ENCODE measurements at places on chromosomes 5 and 9.

DNA sequence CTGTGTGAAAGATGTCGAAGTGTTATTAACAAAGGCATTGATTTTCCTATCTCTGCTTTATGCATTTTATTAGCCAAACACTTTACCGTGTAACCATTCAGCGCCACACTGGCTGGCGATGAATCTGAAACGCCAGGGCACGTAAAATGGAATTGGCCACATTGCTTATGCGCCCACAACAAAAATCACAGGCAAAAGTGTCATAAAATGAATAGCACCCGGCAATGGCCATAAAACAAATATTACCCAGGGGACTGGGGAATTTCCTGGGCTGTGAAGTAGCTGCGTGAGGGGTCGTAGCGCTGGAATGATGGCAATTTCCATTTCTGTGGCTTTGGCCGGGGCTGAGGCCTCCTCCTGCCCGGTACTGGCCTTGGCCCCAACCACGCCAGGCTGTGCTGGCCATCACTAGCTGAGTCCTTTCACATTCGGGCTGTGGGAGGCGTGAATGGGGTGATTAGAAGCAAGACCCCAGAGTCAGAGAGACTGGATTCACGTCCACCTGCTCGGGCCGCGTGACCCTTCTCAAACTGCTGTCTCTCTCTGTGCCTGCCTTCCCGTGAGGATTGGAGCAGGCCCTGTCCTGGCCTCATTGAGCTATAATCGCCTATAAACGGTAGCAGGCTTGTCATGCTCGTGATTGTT, 254.5 kb downstream of the PBX3 start:
- DNase-seq, result no peak

DNA sequence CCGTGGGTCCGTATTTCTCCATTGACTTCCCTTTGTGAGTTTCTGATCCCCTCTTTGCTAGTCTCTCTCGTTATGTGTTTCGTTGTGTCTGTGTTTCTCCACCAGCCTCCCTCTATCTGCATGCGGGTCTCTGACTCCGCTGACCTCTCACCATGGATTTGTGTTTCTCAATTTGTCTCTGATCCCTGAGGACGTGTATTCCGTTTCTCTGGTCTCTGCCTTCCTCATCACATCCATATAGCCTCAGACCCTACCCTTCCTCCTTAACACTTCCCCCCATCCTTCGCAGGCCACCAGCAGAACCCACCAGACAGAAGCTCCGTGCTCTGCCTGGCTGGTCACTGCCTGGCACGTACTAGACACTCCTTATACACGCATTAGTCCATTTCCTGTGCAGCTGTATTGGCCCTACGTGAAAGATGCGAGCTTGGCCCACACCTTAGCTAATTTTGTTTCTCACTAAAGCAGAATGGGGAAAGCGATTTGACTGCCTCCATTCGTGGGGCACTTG, 631 bp downstream of the B4GALT7 start:
- no peak for DNase-seq

DNA sequence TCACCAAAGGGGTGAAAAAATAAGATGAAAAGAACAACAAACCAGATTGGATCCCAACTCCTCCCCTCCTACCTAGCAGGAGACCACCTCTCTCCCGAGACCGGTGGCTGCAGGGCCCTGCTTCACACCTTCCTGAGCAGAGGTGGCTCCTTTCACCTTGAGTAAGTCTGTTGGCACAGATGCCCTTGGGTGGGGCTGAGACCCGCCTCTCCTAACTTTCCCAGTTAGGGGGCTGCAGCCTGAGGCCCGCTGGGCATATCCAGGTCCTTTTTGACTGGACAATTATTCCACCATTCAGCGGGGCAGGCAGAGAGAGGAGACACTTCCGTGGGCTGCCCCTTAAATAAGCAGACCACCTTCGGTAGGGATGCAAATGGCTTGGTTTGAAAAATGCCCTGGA, 1.3 kb downstream of the SLC25A48 start:
- no peak for DNase-seq

- no peak for DNase-seq
Observed at GRCh38 chr9:4334410-4334813, 34.5 kb upstream of the GLIS3 start.

DNA sequence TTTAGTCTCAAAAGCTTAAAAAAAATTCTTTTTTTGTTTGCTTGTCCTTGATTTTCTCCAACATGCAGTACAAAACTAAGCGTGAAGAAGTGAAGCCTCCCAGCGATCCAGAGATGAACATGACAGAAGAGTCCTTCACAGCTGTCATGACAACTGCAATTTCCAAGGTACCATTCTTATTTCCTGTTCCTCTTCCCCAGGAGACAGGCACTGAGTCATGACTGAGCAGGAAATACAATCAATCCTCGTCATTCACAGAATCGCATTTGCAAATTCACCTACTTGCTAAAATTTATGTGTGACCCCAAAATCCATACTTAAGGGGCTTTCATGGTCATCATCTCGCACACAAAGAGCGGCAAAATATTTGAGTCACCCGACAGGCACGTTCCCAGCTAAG, 77.3 kb downstream of the SLC1A1 start:
- DNase-seq, result no peak

DNA sequence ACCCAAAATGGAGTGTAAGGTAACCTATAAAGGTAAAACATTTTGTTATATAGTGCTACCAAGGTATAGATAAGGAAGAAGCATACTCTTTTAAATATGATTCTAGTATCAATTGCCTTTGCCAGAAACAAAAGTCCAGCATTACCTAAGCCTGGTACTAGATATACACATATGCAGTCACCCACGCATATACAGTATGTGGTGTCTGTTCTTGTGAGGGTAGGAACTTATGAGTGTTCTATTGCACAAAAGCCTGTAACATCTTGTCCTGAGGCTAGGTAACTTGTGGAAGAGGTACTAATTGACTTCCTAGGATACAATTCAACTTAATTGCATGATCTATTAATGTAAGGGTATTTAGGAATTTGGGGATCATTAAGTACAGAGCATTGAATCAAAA, 31.3 kb upstream of the IFNE start:
- DNase-seq, result no peak

GRCh38 chr5:141858079-141858765, 20.0 kb downstream of the PCDH1 start:
- DNase-seq, result no peak

DNA sequence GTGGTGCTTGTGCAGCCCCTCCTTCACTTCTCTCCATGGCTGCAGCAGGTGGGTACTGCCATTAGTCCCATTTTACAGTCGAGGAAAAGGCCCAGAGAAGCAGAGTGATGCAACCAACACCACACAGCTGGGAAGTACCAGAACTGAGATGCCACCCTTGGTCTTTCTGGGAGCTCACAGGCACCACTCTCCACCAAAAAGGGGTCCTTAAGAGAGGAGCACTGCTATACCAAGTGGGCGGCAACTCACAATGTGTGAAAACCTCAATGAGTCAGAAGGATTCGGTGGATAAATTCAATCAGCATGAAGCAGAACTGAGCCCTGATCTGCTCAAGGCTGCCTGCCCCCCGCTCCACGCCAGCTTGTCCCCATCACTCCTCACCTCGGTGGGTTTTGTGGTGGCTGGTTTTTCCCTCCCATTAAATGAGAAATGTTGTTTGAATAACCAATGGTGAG, 213.7 kb downstream of the FSTL4 start:
- DNase-seq, result no peak

GRCh38 chr5:180389252-180390101, 36.3 kb upstream of the GFPT2 start:
- no peak for DNase-seq

DNA sequence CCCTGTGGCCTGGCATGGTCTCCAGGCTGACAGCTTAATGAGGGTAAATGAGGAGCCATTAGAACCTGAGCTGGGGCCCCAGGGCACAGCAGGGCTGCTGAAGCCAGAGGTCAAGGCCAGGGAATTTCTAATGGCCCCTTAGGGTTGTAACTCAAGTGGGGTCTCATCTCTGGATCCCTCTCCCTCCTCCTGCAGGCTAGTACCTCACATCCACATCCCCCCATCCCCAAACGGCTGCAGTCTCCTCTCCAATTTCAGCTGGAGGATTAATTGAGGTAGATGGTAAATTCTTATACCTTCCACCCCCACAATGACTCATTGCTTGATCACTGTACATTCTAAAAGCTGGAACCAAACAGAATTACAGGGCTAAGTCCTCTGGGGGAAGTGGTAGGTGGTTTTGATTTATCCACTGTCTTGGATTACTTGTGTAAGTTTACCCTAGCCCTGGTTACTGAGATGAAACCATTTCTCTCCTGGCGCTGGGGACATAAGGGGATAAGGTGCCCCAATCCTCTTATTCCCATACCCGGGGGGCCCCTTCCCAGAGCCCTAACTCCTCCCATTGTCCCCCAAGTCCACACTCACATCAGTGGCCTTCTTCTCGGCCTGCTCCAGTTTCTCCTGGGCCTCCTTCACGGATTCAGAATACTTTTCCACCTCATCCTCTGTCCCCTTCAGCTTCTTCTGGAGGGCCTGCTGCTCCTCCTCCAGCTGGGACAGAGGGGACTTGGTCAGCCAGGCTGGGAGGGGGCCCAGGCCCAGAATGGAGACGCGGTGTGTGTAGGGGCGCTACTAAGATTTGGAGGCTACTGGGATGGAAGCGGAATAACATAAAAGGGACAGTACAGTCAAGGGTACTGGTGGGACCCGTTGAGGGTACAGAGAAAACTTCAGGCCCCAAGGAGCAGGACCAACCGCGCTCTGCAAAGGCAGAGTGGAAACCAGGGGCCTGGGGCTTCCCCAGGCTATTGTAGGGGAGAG, 875 bp downstream of the TPM2 start:
- DNase-seq, result no peak

DNA sequence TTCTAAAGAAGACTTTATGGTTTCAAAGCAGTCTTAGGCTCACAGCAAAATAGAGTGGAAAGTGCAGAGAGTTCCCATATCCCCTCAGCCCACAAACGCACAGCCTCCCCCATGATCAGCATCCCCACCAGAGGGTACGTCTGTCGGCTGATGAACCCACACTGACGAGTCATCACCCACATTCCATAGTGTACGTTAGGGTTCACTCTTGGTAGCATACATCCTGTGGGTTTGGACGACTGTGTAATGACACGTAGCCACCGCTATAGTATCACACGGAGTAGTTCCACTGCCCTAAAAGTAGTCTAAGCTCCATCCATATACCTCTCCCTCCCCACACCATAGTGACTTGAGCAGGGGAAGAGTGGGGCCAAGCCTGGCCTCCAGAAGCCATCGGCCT, 135.7 kb upstream of the PHYKPL start:
- DNase-seq, result no peak

DNA sequence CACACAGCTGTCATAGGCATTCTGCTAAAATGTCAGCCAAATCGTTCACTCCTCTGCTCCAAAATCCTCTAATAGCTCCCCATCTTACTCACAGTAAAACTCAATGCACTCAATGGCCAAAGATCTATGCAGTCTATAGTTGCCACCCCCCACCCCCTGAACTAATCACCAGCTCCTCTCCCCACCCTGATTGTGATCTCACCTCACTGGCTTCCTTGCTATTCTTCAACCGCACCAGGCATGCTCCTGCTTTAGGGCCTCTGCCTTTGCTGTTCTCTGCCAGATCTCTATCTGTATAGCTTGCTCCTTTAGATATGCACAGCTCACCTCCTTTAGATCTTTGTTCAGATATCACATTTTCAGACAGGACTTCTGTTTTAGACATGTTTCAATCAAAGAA, 33.2 kb upstream of the SNX2 start:
- DNase-seq, result no peak

GRCh38 chr9:93004561-93004960, 53.9 kb upstream of the SUSD3 start:
- no peak for DNase-seq

GRCh38 chr9:99026271-99026955, 78.5 kb upstream of the TGFBR1 start:
- DNase-seq, result no peak

DNA sequence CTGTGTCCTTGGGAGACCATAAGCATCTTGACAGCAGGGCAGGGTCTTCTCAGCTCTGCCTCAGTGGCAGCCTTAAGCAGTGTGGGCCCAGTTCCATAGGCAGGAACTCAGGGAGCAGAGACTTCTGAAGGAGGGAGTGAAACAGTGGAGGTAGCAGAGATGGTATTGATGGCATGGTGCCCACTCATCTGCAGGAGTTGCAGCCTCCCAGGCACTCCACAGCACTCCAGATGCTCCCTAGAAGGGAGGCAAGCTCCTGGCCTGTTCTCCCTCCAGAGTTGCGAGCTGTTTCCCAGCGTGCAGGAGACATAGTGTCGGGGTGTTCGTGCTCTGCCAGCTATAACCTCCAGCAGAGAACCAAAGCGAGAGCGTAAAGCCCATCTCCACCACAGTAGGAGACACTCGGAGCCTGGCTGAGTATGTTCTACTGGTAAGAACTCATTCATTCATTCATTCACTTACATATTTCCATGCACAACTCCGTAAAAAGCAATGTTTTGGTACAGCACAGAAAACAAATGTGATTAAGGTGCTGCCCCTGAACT, 31.4 kb upstream of the UNC5A start:
- no peak for DNase-seq

- no peak for DNase-seq
Observed at GRCh38 chr9:123894822-123895221, 35.1 kb downstream of the DENND1A start.

GRCh38 chr5:73605223-73606087, 20.5 kb upstream of the ARHGEF28 start:
- DNase-seq, result no peak

GRCh38 chr5:170466988-170467707, 36.7 kb upstream of the KCNIP1 start:
- DNase-seq, result no peak

DNA sequence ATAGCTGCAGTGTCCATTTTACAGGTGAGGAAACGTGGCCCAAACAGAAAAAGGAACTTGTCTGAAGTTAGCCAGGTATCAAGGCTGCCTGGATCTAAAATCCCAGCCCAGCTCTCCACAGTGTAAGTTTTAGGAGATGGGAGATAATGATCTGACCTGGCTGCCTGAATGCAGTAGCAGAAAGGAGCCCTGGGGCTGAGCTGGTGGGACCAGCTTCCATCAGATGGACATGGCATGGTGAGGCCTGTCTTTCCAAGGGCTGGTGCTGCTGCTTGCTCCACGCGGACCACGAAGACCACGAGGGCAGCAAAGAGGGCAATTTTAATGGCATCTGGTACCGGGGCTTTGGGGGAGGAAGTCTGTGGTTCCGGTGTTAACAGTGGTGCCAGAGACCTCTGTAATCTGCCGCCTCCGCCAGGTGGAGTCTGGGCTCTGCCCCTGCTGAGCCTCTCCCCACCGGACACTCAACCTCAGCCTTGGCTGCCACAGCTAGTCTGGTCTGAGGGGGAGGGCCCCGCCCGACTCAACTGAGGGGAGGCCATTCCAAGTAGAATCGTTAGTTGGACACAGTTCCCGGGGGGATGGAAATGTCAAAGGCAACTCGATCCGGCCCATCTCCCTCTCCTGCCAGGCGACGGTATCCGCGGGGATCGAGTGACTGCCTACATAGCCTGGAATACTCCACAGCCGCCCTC, 650 bp downstream of the MYORG start:
- DNase-seq, result peak; percentile 52

- DNase-seq, result no peak
Observed at GRCh38 chr5:98934546-98934945, 5.7 kb upstream of the CHD1 start.

GRCh38 chr9:114156657-114157421, 1.5 kb downstream of the COL27A1 start:
- peak; percentile 22 for DNase-seq
